ENCODE measurements at places on chromosomes 6 and 20. TPM values are rescaled to one million over a fixed set of nuclear protein-coding genes. Genes with fewer than 3 reads are reported as not detected.

GRCh38 chr6:116741571-116741970, 23.9 kb downstream of the FAM162B start:
- peak; percentile 20 for DNase-seq

SGK2 gene
- 0.07 TPM for total RNA-seq

DNA sequence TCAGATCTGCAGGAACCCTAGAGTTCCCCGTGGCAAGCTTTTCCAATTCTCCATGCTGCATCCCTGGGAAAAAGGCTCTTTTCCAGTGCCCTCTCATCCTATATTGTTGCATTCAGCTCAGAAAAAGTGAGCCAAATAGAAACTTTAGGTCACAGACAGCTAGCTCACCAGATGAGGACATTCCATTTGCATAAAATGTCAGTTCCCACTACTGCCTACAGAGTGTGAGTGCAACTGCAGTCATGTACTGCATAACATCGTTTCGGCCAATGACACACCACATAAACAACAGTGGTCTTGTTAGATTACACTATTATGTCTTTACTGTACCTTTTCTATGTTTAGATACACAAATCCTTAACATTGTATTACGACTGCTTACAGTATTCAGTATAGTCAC, 8.6 kb downstream of the HS3ST5 start:
- DNase-seq: no peak

MRPS18B gene
- 57.7 TPM for total RNA-seq

DNA sequence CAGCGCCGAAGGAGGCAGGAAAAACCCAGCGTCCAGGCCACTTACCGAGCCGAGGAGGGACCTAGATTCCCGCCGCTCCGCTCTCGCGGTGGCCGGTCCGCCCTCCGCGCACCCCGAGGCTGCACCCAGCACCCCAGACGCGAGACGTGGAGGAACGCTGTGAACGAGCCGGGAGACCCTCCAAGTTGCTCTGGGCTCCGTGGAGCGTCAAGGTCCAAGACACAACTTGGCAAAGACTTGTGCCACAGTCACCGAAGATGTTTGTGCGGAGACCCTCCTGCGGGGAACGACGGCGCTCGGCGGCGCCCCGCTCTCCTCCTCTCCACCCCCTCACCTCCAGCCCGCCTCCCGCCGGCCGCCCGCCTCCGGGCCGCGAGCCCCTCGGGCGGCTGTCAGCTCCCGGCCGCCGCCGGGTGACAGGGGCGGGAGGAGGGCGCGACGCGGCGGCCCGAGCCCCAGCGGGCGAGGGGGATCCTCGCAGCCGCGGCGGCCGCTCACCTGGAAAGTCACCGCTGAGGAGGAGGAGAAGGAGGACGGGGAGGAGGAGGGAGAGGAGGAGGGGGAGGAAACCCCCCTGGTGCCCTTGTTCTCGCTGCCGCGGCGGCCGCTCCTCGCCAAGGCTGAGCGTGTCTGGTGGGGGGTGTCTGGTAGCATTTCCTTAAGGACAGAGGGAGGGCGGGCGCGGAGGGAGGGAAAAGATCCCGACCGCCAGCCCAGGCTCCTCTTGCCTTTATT, 637 bp upstream of the HIVEP2 start:
- no peak for DNase-seq

GRCh38 chr6:132412656-132413498, 11.6 kb upstream of the MOXD1 start:
- no peak for DNase-seq

OXT gene
- total RNA-seq: not detected

DNA sequence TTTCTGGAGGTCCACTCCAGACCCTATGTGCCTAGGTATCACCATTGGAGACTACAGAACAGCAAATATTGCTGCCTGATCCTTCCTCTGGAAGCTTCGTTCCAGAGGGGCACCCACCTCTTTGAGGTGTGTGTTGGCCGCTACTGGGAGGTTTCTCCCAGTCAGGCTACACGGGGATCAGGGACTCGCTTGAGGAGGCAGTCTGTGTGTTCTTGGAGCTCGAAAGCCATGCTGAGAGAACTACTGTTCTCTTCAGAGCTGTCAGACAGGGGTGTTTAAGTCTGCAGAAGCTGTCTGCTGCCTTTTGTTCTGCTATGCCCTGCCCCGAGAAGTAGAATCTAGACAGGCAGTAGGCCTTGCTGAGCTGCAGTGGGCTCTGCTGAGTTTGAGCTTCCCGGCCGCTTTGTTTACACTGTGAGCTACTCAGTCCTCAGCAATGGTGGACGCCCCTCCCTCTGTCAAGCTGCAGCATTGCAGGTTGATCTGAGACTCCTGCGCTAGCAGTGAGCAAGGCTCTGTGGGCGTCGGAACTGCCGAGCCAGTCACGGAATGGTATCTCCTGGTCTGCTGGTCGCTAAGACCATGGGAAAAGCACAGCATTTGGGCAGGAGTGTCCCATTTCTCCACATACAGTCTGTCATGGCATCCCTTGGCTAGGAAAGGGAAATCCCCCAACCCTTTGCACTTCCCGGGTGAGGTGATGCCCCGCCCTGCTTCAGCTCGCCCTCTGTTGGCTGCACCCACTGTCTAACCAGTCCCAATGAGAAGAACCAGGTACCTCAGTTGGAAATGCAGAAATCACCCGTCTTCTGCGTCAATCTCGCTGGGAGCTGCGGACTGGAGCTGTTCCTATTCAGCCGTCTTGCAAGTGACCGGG, 32.5 kb upstream of the ASCC3 start:
- DNase-seq: no peak

GRCh38 chr6:10510592-10511367, 10.4 kb upstream of the GCNT2 start:
- peak; percentile 40 for DNase-seq

Measured in pulmonary artery endothelial cell (primary cell).